HepG2 (cell line): ENCODE measurements at places on chromosomes 4 and X.

- no peak overlapping the region for H3K27ac ChIP-seq
- no peak for DNase-seq
- H3K36me3 ChIP-seq = no peaks in the 10 kb centered on the region
- H3K27me3 ChIP-seq = no peaks in the 10 kb centered on the region
- H3K4me1 ChIP-seq = peaks cover 18% of the 10 kb centered on the region
- H3K4me3 ChIP-seq = no peak overlapping the region
Measured at GRCh38 chr4:186249785-186250754, 15.9 kb upstream of the F11 start.

- DNase-seq = no peak
- no peaks in the 10 kb centered on the region for H3K27me3 ChIP-seq
- no peaks in the 10 kb centered on the region for H3K36me3 ChIP-seq
Measured at GRCh38 chr4:116101321-116101720, 984.1 kb downstream of the TRAM1L1 start.

GRCh38 chr4:121885115-121885514, 14.8 kb upstream of the BBS7 start:
- no peaks in the 10 kb centered on the region; the same call in 1 of the 2 replicates for H3K27me3 ChIP-seq
- no peaks in the 10 kb centered on the region for H3K36me3 ChIP-seq
- no peaks in the 10 kb centered on the region for H3K4me1 ChIP-seq
- no peak for DNase-seq

DNA sequence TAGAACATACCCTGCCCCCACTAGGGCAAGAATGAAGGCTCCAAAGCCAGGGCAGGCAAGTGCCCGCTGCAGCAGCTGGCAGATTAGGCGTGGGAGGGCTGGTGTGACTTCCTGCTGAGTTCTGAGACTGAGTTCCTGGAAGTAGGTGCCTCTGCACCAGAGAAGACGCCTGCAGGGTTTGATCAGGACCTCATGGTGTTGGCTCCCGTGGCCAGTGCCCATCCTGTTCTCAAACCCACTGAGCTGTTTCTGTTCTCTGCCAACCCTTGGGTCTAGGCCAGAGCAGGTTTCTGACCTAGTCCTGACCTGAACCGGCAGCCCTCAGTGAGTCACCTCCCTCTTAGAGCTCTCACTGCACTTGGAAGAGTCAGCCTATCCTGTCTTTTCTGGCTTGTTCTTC, 220.7 kb downstream of the HS6ST2 start:
- no peaks in the 10 kb centered on the region for H3K27me3 ChIP-seq
- no peaks in the 10 kb centered on the region for H3K36me3 ChIP-seq
- H3K4me3 ChIP-seq = no peak overlapping the region
- no peak for DNase-seq
- H3K27ac ChIP-seq = no peak overlapping the region

GRCh38 chrX:122625821-122626220, 558.3 kb upstream of the GRIA3 start:
- no peak overlapping the region for H3K27ac ChIP-seq
- no peaks in the 10 kb centered on the region for H3K4me1 ChIP-seq
- no peak overlapping the region for H3K4me3 ChIP-seq
- no peaks in the 10 kb centered on the region for H3K27me3 ChIP-seq
- no peaks in the 10 kb centered on the region for H3K36me3 ChIP-seq
